ENCODE measurements at places on chromosomes 16 and 17.

DNA sequence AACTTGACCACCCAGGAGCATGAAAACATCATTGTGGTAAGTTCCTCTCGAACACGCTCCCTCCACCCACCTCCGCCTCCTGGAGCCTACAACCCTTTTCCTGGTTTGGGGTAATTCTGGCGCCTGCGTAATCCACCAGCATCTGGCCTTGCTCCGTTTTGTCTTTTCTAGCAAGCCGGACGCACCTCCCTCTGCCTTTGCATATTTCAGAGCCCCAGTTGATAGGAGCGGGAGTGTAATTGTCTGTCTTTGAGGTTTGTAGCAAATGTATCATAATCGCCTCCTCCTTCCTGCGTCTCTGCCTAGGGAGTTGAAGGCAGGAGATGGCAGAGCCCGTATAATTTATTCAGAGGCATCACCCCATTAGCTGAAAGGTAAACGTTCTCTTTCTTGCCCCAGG, 121.3 kb upstream of the PLCG2 start:
- DNase-seq = no peak

GRCh38 chr17:1398931-1399678, 917 bp downstream of the YWHAE start:
- no peak for DNase-seq

GRCh38 chr16:78729687-78730086, 630.2 kb downstream of the WWOX start:
- no peak for DNase-seq

- DNase-seq = no peak
Observed at GRCh38 chr16:407253-407652, 5.6 kb downstream of the DECR2 start.

DNA sequence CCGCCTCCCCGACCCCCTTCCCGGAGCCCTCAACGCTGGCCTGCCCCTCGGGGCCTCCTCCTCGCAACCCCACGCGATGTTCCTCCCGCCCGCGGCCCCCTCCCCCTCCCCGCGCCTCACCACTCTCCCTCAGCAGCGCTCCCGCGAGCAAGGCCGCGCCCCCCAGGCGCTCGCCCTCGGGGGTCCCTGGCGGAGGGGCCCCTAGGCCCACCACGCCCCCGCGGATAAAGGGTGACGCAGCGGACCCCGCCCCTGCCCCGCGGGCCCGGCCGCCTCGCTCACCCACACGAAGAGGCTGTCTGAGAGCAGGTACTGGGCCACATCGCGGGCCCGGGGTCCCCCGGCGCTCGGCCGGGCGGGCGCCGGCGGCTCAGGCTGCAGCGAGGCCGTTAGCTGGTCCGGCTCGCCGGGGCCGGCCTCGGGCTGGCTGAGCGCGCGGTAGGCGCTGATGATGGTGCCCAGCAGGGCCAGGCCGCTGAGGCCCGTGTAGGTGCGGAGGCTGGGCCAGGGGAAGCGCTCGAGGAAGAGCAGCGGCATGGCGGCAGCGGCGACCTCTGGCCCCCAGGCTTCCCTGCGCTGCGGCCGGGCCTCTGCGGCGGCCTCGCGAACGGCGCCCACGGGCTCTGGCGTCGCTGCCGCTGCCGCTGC, 430 bp downstream of the AMFR start:
- DNase-seq = no peak

GRCh38 chr17:44221084-44221861, 1.8 kb upstream of the UBTF start:
- DNase-seq = peak; percentile 27

GRCh38 chr17:36703860-36704266, 102.5 kb downstream of the MRM1 start:
- no peak for DNase-seq

GRCh38 chr17:17183744-17184143, 22.4 kb downstream of the PLD6 start:
- DNase-seq = no peak

GRCh38 chr17:61000911-61001310, 323.3 kb downstream of the BCAS3 start:
- no peak for DNase-seq

GRCh38 chr17:78252701-78253635, 21.5 kb downstream of the TMEM235 start:
- DNase-seq = no peak

DNA sequence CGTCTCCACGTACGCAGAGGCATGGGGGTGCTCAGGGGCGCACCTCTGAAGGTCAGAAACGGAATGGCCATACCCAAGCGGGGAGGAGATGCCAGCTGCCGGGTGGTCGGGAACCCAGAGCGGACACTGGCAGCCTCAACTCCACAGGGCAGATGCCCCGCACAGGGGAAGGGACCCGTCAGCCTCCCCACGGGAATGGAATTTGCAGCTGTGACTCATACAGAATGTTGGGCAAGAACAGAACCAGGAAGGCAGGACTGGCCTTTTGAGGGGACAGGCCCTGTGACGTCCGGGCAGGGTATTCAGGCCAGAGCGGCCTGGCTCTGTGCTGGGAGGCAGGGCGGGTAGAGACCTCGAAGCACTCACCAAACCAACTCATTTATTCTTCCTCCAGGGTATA, 7.5 kb downstream of the TK1 start:
- DNase-seq = no peak

DNA sequence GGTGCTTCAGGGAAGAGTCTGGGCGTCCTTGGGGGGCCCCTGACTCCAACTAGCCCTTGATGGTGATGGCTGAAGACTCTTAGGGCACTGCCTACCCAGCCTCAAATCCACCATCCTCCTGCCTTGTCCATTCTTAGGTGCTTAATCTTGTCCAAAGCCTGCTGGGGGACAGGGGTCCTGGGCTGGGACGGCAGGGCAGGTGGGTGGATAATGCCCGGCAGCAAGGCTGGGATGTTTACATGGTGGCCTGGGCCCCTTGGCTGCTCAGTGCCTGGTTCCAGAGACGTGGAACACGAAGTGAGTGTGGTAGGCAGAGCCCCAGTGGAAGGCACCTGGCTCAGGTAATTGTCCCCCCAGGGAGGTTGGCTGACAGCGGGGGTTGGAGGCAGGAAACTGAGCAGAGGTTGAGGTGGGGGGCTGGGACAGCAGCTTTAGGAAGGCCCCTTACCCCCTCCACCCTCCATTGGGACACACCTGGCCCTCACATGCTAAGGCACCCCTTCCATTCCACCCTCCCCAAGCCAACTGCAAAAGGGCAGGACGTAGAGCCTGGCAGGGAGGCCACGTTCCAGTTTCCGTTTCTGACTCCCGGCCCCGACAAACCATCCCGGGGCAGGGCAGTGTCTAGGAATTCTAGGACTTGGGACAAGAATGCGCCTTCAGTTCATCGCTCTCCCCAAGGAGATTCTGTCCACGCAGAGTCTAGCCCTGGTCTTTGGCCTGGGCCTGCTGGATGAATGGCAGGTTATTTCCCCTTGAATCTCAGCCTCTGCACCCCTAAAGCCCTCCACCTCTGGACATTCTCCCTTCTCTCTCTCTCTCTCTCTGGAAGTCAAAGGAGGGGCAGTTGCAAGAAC, 1.9 kb downstream of the FOXJ1 start:
- DNase-seq = no peak

DNA sequence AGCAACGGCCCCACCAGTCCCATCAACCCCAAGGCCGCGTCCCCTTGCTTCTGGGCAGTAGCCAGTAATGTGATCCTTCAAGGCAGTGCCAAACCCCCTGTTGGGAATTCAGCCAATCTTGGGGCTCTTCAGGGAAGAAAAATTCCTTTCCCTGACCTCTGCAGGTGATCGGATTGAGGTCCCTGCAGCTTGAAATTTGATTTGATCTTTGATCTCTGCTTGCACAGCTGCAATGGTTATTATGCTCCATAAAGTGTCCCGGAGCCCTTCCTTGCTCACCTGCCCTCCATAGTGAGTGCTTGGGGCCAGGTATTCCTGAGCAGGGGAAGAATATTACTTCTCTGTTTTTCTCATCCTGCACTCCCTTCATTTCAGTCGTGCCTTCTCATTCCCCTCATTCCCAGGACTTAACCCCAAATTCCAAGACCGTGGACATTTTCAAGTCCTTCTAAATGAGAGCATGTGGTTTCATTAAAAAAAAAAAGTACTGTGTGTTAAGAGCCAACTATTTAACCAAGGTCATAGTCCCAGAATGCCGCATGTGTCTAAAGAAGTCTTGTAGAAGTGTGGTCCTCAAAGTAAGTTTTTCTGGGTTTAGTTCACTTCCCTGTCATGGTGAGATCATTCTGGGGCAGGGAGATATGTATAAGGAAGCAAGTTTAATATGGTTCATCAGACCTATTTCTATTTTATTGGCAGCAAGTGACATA, 56.3 kb downstream of the SOX9 start:
- no peak for DNase-seq

DNA sequence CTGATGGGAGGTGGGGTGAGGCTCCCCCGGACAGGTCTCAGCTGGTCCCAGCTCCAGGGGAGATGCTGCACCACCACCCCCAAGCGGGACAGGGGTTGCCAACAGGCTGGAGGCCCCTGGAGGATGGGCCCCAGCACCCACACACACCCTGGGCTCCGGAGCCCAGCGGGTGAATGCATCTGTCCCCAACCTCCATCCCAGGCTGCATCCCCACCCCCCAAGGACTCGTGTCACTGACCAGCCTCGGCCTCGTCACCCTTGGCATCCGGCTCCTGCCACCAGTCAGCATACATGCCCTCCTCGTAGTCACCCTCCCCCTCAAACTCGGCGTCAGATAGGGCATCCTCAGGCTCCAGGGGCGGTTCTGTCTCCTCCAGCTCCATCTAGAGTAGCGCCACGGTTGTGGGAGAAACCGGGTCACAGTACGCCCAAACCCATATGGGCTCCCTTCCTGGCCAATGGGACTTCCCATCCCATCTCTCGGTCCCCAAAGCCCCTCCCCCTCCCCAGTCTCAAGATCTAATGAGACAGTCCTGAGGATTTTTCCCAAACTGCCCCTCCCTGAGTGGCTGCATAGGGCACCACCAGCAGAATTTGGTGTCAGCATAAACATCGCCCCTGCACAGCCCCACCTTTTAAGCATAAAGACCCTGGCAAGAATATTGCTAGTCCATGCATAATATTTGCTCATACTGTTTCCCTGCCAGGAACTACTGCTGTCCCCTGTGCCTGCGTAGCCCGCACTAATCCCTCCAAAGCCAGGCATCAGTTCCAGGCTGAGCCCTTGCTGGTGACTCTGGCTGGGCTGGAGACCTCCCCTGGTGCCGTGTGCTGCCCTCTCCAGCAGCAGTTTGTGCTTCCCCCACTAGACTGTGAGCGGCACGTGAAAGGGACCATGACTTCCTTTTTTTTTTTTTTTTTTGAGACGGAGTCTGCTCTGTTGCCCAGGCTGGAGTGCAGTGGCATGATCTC, 8.4 kb downstream of the P3H4 start:
- no peak for DNase-seq

DNA sequence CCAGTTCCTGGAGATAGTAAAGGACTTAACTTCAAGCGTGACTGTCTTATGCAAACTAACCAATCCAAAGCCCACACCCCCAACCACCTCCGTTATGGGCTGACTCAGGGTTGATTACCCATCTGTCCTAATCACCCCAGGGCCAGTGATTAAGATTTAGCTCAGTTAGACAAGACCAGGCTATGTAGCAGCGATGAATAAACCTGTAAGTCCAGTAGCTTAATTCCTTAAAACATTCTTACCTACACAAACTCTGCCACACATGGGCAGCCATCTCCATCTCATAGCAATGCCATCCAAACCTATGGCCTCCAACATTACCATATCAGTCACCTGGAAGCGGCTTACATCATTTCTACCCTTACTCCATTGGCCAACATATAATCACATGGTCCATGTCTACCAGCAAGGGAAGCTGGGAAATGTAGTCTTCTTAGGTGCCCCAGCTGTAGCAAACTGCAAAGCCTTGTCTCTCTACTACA, 266.7 kb downstream of the SHISA9 start:
- DNase-seq = no peak

DNA sequence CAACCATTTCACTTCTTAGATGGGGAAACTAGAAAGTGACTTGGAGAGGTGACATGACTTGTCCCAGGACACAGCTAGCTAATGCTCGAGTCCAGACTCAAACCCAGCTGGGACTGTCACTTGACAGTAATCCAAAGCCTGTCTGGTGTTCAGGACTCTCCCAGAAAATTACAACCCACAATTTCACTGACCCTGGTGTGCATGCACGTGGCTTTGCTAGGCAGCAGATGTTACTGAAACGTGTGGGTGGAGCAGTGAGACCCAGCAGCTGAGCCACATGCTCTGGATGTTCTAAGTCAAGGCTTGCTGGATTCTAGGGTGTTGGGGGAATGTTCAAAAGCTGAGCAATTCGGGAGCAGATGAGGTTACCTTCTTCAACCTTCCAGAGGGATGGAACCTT, 364.6 kb downstream of the GRIN2A start:
- DNase-seq = peak; percentile 21

- DNase-seq = no peak
Observed at GRCh38 chr17:42130310-42130936, 7.8 kb downstream of the HSPB9 start.

- no peak for DNase-seq
Observed at GRCh38 chr17:78558181-78558850, 18.9 kb downstream of the DNAH17 start.

- DNase-seq = no peak
Observed at GRCh38 chr17:75384751-75385150, 20.7 kb downstream of the GRB2 start.

DNA sequence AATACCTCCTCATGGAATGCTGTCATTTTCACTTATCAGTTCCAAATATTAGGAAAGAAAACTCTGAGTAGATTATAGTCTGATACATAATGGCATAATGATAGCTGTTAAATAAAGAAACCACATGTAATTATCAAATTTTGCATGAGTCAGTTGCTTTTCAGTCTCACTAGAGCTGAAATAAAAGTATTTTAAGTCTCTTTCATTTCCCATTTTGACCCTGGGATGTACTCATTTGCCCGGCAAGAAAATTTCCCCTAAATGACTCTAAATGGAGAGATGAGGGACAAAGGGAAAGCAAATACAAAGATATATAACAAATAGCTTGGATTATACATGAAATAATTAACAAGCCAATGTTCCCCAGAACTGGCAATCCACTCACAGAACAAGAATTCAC, 47.9 kb upstream of the CPHXL start:
- DNase-seq = no peak

- DNase-seq = no peak
Observed at GRCh38 chr17:65892912-65893377, 299.0 kb downstream of the CEP112 start.

DNA sequence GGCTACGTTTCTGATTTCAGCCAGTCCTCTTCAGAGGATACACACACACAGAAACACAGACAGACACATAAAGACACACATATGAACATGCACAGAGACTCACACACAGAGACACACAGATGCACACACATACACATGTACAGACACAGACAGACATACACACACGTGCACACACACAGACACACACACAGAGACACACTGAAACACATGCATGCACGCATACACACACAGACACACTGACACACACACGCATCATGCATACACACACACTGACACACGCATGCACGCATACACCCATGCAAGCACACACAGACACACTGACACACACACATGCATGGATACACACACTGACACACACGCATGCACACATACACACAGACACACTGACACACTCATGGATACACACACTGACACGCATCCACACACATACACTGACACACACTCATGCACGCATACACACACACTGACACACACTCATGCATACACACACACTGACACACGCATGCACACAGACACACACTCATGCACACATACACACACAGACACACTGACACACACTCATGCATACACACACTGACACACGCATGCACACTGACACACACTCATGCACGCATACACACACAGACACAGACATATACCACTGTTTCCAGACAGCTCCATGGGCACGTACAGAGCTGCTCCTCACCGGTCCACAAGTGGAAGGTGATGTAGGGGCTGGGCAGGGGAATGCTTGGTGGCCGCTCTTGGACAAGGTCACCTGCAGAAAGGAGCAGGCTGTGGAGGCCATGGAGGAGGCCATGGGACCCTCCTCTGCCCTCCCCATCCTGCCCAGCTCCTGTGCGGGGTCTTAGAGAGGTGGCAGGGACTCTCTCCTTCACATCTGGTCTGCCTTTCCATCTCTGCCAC, 30.1 kb upstream of the MFSD6L start:
- DNase-seq = no peak

Data from NCI-H524 treated with DMSO at 0.1 percent for 48 hours (cell line).